CD4-positive, alpha-beta T cell treated with Interleukin-15 for 1 hour (primary cell): ENCODE measurements at places on chromosomes 13 and 19.

DNA sequence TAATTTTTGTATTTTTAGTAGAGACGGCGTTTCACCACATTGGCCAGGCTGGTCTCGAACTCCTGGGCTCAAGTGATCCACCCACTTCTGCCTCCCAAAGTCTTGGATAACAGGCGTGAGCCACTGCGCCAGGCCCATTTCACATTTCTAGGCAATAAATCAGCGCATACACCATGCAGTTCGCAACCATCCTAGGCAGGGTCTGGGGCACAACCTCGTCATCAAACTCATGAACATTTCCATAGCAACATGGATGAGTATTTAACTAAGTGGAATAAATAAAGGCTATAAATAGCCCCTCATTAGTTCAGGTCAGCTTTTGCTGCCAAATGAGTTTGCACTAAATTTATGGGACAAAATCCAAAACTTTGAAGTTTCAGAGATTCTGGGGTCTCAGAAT lies 8.2 kb downstream of the MEIS3 start:
- no peak for DNase-seq

- DNase-seq, result peak; percentile 26
These were observed 6.4 kb upstream of the PROZ start for GRCh38 chr13:113151745-113152690.

- no peak for DNase-seq
These were observed 94.8 kb downstream of the PCDH9 start for GRCh38 chr13:67135356-67135755.

DNA sequence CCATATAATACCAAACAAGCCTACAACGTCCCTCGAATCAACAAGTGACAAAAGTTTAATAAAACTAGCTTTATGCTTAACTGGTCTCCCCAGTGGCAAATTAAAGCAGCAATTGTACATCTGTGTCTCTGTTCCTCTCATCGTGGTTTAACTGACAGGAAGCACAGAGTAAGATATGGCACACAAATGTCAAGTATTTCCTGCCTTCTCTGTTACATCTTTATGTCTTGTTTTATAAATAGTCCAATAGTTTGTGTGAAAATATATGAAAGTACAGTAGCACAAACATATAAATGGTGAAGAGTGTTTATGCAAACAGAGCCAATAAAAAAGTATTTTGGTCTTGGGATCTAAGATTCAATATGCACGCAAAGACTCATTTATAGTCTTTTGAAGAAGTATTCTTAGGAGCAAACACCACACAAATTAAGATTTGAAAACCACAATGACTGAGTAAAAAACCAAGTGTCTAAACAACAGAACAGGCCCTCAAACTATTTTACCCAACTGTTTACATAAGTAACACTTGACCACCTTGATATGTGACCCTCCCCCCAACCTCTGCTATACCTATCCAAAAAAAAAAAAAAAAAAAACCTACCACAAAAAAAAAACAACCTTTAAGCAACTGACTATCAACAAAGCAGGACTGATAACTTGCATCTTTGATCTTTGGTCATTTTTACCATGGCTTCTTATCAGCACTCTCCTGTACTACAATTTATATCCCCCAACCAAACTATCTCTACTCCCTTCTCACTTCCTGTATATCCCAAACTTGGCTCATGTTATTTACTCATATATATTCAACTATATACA lies 14.0 kb downstream of the ELF1 start:
- DNase-seq, result no peak

DNA sequence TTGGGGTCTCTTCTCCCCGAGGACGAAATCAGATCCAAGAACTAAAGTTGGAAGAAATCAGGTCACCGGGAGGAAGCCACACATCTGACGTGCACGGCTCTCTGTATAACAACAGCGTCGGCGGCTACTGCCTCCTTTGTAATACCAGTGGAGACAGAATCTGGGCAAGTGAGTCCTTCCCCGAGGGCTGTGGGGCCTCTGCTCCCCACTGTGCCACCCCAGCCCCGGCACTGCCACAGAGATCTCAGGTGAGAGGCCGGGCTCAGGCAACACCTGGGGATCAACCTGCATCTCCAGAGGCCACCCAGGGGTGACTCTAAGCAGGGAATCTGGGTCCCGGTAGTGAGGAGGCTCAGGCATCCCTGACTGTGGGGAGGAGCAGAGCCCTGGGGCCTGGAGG lies 33.7 kb upstream of the C13orf46 start:
- no peak for DNase-seq

- no peak for DNase-seq
These were observed 132.7 kb upstream of the KL start for GRCh38 chr13:32883474-32883873.

DNA sequence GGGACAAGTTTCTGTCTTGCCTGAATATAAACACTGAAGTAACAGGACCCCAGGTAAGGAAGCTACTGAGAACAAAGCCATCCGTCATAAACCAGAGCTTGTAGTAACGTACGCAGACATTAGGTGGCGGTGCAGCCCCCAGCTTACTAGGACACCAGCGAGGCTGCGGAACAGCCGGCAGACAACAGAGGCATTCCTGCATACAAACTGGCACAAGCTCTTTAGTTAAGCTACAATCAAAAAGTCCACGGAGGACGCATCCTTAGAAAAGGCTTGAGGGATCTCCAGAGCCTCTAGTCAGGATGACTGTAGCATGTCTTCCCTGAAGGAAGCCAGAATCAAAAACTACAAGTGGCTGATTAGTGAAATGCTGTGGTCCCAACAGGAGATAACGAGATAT lies 26.2 kb downstream of the ZNF160 start:
- DNase-seq, result peak; percentile 23

GRCh38 chr13:33111414-33112110 lies 95.3 kb downstream of the KL start:
- DNase-seq, result no peak

- no peak for DNase-seq
These were observed 350.8 kb downstream of the MYO16 start for GRCh38 chr13:108980237-108980636.

GRCh38 chr19:14305706-14306105 lies 75.5 kb upstream of the ADGRE5 start:
- DNase-seq, result no peak

GRCh38 chr13:86788616-86789015 lies 882.6 kb upstream of the SLITRK5 start:
- no peak for DNase-seq

DNA sequence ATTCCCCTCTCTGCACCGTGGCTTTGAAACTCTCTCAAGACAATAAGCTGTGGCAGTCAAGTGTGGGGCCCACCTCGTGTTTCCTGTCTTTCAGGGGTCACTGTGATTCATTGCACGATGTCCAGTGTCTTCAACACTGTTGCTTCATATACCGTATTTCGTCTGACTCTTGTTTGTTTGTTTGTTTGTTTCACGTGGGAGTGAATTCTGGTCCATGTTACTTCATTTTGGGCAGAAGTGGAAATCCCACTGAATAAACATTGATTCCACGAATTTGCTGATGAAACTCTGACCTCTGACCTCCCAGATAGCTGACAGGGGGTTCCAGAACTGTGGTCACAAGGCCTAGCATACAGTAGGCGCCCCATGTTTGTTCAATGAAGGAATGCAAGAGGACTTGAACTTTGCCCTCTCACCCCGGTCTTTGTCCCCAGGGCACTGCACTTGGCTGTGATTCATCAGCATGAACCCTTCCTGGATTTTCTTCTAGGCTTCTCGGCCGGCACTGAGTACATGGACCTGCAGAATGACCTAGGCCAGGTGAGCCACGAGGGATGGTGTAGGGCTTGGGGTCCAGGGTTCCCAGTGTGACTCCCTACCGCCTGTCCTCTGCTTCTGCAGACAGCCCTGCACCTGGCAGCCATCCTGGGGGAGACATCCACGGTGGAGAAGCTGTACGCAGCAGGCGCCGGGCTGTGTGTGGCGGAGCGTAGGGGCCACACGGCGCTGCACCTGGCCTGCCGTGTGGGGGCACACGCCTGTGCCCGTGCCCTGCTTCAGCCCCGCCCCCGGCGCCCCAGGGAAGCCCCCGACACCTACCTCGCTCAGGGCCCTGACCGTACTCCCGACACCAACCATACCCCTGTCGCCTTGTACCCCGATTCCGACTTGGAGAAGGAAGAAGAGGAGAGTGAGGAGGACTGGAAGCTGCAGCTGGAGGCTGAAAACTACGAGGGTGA lies 5.1 kb downstream of the NFKBIB start:
- no peak for DNase-seq

DNA sequence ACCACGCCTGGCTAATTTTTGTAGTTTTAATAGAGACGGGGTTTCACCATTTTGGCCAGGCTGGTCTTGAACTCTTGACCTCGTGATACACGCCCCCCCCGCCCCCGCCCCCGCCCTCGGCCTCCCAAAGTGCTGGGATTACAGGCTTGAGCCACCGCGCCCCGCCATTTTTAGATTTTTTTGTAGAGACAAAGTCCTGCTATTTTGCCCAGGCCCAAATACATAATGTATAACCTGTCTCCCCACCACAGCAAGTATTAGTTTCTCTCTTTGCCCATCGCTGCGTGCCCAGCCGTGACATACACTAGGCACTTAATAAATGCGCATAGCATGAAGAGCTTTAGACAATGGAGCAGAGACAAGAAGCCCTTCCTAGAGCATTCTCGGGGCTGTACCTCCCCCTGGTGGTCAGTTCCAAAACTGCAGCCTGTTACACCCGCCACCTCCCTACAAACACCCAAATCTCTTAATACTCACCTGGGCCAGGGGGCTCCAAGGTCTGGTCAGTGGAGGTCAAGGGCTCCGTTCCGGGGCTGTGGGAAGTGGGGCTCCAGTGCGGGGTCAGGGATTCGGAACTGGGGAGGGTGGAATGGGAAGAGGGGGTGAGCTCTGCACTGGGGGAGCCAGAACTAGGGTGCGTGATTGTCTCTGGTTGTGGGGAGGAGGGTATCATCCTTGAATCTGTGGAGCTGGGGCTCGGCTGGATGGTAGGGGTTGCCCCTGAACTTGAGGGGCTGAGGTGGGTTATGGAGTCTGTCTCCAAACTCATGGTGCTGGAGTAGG lies 22.5 kb downstream of the IQCN start:
- peak; percentile 78 for DNase-seq

DNA sequence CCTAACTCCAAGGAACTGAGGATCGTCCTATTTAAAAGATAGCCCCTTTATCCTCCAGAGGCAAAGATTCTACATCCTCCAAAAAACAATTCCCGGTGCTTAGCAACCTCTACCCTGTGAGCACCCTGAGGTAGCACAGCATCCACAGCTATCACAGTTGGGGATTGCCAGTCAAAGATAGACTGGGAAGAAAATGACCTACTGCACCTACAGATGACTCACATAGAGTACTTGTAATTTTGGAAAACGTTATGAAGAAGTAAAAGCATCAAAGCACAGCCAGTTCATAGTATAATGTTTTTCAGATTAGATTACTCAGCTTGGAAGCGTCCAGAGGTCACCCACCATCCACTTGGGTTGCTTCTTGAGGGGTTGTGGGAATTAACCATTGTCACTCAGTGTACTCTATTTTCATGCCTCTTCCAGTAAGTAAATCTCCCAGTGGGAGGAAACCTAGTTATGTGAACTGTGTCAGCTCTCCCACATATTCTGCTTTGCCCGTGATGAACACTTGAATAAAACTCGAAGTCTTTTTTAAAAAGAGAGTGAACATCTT lies 8.9 kb upstream of the FAM124A start:
- DNase-seq, result no peak

- DNase-seq, result no peak
These were observed 272.6 kb downstream of the EFNB2 start for GRCh38 chr13:106262886-106263285.

DNA sequence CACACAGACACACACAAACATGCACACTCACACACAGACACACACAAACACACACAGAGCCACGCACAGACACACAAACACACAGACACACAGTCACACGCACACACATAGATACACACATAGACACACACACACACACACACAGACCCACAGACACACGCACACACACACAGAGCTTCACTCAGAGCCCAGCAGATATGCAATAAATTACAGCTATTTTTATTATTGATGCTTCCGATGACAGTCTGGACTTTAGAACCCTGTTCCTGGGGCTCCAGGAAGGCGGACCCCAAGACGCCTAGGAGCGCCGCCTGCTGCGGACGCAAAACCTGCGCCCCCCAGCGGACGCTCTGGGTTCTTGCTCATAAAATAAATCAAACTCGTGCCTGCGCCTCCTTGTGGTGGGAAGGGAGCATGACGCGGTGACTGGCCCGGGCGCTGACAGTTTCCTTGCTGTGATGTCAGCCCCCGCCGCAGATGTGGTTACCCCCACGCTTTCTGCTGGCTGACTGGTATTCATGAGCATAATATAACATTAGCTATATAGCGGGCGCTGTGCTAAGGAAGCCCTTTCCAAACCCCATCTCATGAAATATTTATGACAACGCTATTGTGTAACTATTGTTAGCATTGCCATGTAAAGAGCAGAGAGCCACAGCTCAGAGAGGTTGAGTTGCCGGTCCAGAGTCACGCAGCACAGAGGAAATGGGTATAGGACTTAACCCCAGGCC lies 64.4 kb upstream of the TM9SF2 start:
- peak; percentile 90 for DNase-seq

GRCh38 chr19:12838182-12838885 lies at the start of gene MAST1:
Gene MAST1, plus strand, starts transcription at chr19:12838515. Its CDS starts 58 bp downstream, at chr19:12838573.
- peak; percentile 32 for DNase-seq

DNA sequence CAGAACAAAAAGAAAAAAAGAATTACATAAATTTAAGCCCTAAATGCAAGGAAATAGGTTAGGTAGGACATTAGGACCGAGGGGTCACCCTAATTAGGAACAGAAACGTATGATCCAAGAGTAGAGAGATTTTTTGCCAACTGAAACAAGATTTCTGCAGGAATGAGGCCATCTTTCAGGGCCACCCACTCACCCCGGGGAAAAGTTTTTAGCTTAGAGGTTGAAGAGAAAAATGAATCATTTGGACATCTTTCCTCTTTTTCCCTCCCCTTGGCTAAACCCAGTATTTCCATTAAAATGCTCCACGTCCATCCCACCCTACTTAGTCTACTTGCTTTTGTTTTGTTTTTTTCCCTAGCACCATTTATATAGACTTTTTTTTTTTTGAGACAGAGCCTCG lies 10.6 kb upstream of the PNMA8A start:
- DNase-seq, result no peak

GRCh38 chr19:15138427-15138826 lies 31.2 kb downstream of the SYDE1 start:
- DNase-seq, result no peak

- no peak for DNase-seq
These were observed 99.0 kb downstream of the ARHGEF7 start for GRCh38 chr13:111213964-111214726.

GRCh38 chr19:29967623-29968022 lies 25.6 kb downstream of the URI1 start:
- no peak for DNase-seq

GRCh38 chr13:36673838-36674326 lies at the start of gene SERTM1:
Gene SERTM1, plus strand, starts transcription at chr13:36674020. Its CDS starts 21,059 bp downstream, at chr13:36695079.
- DNase-seq, result no peak

GRCh38 chr13:74288361-74288911 lies 154.2 kb upstream of the KLF12 start:
- peak; percentile 43 for DNase-seq
